ENCODE measurements at places on chromosomes 2 and 18.

GRCh38 chr2:122681626-122682025, 926.2 kb downstream of the TSN start:
- no peak for DNase-seq

- no peak for DNase-seq
These were observed 32.0 kb upstream of the GRHL1 start for GRCh38 chr2:9919512-9919911.

DNA sequence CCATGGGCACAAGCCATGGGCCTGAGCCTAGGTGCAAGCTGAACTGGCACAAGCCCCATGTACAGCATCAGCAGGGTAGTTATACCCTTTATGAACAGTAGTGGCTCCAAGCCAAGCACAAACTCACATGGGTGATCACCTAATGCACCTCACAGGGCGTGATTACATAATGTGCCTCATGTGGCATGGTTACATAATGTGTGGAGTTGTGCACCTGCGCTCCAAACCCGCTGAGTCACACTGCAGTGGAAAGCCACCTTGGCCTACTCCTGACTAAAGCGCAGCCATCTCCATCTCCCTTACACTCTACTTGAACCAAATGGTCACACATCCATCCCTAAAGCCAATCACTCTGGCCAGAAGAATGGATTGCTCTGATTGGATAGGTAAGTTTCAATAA, 279.7 kb downstream of the MBD2 start:
- no peak for DNase-seq

DNA sequence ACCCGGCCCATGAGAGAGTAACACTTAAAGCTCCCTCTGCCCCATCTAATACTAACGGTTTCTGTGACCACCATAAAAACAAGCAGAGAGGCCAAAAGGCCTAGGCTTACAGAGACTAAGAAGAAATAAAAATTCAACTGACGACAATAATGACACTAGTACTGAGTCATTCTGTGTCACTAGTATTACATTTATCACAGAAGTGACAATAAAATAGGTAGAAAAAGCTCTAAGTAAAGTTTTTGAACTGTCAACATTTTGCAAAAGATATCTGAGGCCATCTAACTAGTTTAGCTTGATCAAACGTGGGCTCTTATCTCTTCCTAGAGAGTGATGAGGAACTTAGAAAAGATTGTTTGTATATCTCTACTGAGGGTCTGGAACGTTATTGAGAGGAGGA, 35.6 kb downstream of the AP1S3 start:
- DNase-seq, result no peak

DNA sequence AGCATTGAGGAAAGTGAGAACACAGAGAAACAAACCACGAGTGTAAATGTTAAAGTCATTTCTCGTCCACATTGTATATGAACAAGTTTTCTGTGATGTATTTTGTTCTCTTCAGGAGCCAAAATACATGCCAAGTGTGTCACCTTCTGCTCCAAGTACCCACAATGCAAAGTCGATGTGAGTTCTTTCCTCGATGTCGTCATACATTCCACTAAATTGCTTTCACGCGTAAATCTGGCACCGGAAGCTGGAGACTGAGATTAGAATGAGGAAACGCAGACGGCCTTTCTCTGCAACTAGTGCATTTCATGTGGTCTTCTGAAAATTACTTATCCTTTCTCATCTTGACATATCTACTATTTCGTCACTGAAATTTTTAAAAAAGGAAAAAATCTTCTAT, 118.5 kb upstream of the SALL3 start:
- DNase-seq, result no peak

- DNase-seq, result no peak
These were observed 41.1 kb upstream of the FAHD2A start for GRCh38 chr2:95361216-95361980.

DNA sequence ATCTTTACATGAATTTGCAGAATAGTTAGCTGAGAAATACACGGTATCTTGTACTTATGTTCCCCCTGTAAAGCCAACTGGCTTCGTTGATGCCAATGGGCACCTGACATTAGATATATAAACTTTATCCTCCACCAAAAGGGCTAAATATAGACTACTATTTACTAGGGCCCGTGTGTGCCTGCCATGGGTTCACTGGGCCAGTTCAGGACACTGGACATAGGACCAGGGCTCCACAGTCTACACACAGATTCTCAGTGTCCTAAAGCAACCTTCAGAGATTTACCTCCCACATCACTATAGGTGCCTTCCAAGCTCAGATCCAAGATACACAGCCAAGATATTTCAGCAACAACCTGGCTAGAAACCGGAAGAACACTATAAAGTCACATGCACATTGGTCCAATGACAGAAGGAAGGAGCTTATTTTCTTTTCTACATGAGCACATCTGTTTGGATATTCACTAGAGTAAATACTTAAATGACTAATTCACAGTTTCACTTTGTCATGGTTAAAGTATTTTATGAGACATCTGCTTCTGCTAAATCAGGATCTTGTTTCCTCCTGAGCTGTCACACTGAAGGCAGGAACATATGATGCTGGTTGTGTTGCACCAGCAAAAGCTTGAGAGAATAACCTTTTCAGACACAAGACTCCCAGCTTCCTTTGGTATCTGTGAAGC, 95.1 kb downstream of the MYO5B start:
- peak; percentile 80 for DNase-seq

- no peak for DNase-seq
These were observed 1977.7 kb upstream of the LRRTM1 start for GRCh38 chr2:82282111-82282882.

DNA sequence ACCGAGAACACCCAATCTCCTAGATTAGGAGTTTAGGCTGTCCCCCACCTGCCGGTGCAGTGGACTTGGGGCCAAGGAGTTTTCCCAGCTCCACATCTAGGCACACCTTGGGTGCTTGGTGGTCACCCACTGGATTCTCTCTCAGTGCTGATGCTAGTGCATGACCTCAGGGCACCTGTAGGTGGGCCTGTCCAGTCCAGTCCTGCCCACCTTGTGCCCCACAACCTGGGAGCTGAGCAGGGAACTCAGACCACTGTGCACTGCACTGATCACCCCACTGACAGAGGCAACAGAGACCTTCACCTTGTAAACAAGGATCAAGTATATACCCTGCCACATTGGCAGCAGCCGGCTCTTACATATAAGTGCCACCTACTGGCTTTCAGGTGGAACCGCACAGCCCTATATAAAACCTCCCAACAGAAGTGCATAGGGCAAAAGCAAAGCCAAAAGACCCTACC, 12.7 kb upstream of the CDH19 start:
- no peak for DNase-seq

DNA sequence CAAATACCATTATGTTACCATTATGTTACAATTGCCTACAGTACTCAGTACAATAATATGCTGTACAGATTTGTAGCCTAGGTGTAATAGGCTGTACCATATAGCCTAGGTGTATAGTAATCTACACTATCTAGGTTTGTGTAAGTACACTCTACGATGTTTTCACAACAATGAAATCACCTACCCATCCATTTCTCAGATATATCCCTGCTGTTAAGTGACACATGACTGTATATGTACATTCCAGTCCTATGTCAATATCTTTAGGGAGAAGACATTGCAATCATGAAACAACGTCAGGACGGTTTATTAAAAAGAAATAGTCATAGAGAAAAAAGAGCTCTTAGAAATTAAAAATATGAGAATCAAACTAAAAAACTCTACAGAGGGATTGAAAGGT, 119.0 kb upstream of the CDC42EP3 start:
- DNase-seq, result no peak

DNA sequence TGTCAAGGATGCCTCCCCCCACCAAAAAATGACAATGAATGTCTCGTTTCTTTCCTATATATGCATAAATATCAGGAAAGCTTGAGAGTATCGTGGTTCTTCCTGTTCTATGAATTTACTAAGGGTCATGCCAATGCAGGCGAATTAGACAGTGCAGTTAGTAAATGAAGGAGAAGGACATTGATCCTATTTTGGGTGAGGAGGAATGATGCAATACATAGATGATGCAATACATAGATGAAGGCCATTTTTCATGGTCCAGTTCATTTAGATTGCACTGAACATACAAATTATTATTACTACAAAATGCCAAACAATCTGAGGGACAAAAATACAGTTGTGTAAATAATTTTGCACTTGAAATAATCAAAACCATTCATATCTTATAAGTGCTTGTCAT, 1265.0 kb downstream of the LRP1B start:
- no peak for DNase-seq

- DNase-seq, result no peak
These were observed 44.1 kb downstream of the NEDD4L start for GRCh38 chr18:58087928-58088690.

DNA sequence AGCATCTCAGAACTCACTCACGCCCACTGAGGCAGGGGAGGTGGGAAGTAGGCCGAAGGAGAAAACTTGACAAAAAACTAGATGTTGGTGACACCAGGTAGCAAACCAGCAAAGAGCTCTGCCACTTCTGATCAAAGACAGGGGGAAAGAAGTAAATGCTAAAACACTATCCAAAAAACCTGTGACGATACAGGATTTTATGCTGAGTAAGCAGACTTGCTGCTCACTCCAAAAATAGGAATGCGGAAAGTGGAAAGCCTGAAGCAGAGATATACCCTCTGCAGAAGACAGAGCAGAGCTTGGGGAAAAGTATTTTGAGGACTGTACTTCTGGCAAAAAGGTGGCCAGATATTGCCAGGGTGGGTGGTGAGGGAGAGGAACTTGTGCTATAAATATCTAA, 73.3 kb upstream of the YPEL5 start:
- no peak for DNase-seq

DNA sequence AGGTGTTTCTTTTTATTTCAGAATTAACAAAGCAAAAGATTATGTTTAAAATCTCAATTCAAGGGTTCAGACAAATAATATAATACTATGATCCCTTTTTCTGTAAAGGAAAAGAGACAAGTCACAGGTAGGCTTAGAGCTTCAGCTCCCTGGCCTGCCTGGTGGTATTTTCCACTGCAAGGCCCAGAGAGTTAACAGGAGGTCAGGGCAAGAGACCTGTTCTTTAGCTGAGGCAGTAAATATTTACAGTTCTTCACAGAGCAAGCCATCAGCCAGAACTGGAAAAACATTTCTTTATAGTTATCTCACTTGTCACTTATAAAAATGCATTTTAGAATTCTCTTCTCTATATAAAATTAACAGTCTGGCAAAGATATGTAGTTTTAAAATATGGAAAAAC, 70.1 kb downstream of the EPG5 start:
- no peak for DNase-seq

- DNase-seq, result peak; percentile 37
These were observed 78.8 kb upstream of the TTC21B start for GRCh38 chr2:166032361-166032760.

GRCh38 chr2:224952936-224953657, 89.2 kb downstream of the DOCK10 start:
- DNase-seq, result no peak

DNA sequence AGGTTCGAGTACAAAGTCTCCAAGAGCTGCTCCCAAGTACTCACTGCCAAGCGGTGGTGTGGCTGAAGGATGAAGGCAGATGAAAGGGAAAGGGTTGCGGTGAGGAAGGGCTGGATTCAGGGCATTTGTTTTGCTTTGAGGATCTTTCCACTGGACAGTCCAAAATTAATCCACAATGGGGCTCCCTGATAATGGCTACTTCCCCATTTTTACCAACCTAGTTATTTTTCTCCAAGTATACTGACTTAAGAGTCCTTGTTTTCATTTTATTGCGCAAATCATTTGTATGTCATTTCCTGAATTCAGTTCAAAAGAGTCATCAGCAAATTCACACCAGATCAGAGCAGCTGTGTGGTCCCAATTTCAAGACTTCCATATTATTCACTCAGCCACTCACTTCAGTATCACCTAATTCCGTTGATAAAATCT, 464 bp upstream of the SESTD1 start:
- peak; percentile 69 for DNase-seq

- no peak for DNase-seq
These were observed 12.0 kb downstream of the ARHGEF4 start for GRCh38 chr2:130848526-130849210.

DNA sequence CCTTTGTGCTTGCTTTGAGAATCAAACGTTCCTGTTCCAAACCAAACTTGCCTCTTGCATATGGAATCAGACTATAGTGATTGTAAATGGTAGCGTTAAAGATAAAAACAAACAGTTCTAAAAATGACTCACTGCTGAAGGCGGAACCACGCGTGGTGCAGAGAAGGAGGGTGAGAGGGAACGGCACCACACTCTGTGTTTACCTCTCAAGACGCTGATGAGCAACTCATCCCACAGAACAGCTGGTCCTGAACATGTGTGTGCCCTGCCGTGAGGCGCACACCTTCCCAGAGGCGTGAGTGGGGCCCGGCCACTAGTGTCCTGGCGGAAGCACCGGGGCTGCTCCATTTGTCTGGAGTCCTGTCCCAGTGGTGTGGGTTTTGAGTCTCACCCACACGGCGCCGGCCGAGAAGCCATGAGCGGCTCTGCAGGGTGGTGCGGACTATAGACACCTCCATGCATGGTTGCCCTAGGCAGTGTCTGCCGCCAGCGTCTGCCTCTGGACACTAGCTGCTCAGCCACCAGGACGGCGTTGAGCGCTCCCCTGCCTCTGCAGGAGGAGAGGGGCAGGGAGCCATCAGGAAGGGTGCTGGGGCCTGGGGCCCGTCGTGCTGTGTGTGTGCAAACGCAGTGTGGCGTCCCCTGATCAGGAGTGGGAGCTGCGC, 52.1 kb downstream of the NFATC1 start:
- DNase-seq, result no peak

DNA sequence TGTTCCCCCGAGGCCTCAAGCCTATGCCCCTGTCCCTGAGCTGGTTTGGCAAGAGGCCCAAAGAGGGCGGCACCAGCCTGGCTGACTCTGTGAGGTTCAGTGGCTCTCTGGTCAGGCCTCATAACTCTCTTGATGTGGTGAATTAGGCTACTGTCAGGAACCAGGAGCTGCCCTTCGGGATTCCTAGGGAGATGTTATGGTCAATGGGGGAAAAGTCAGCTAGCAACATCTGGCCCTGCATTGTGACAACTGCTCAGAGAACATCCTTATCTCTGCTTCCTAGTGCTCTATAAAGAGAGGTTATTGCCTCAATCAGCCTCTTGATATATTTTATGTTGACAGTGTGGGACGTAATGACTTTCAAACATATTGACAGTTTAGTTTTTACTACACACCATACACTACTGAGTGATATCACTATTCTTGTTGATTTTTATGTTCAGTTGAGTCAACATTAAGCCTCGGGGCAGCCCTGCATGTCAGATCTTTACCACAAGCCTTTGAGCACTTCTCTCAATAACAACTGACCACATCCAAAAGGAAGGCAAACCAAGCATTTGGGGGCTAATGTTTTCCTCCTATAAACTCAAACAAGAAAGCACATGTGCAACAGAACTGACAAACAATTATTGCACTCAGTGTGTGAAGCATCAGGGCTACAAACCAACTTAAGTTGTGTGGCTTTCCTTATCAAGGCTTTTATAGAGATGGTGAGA, 448.3 kb upstream of the SLC14A2 start:
- peak; percentile 74 for DNase-seq

DNA sequence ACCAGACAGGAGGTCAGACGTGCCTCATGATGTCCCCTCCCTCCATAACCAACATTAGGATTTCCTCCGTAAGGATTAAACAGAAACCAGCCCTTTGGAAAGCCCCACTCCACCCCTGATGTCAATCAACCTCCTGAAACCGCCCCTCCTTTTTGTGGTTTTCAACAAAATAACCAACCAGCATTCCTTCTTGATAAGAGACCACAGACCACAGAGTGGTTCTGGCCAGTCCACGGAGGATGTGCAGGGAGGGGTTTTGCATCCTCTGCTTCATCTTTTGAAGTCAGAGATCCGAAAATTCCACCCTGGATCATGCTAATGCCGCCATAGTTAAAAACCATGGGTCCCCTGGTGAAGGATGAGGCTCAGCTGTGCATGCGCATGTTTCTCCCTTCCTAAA, 180.0 kb upstream of the CCDC150 start:
- no peak for DNase-seq
